NAMALWA (cell line): ENCODE measurements at places on chromosomes 2 and 18.

GRCh38 chr2:180717588-180717987, 262.8 kb upstream of the UBE2E3 start:
- DNase-seq = no peak

DNA sequence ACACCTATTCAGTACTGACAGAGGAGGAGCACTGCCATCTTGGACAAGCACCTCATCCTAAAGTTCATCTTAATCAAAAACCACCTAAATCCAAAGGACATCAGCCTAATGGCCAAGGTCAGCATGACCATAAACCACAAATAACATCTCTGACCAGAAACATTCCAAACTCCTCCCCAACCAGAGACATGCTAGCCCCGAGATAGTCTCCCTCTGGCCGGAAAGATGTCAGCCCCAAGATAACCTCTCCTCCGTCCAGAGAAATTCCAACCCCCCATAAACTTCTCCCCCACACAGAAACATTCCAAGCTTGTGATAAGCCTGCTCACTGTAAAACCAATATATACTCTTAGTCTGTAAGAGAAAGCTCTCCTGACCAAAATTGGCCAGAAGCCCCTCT, 260.6 kb downstream of the CLIP4 start:
- DNase-seq = no peak

GRCh38 chr2:27312152-27312551, 3.9 kb upstream of the UCN start:
- no peak for DNase-seq

DNA sequence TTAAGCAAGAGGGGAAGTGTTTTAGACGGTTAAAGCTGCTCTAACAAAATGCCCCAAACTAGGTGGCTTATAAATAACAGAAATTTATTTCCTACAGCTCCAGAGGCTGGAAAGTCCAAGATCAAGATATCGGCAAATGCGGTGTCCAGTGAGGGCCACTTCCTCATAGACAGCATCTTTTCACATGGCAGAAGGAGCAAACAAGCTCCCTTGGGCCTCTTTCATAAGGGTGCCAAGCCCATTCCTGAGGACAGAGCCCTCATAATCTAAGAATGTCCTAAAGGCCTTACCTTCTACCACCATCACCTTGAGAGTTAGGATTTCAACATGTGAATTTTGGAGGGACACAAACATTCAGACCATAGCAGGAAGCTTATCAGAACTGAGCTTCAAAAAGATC, 57.3 kb upstream of the PPP1CB start:
- DNase-seq = no peak

GRCh38 chr2:104158191-104158590, 695.7 kb upstream of the POU3F3 start:
- DNase-seq = no peak

- DNase-seq = no peak
Observed at GRCh38 chr18:67794521-67794920, 278.0 kb upstream of the DSEL start.

- no peak for DNase-seq
Observed at GRCh38 chr2:45342-46130, 769 bp downstream of the FAM110C start.

- DNase-seq = no peak
Observed at GRCh38 chr18:57784034-57784800, 18.9 kb downstream of the ATP8B1 start.

GRCh38 chr2:207514451-207514850, 15.3 kb upstream of the CREB1 start:
- no peak for DNase-seq

- no peak for DNase-seq
Observed at GRCh38 chr2:124112966-124113365, 87.9 kb downstream of the CNTNAP5 start.

DNA sequence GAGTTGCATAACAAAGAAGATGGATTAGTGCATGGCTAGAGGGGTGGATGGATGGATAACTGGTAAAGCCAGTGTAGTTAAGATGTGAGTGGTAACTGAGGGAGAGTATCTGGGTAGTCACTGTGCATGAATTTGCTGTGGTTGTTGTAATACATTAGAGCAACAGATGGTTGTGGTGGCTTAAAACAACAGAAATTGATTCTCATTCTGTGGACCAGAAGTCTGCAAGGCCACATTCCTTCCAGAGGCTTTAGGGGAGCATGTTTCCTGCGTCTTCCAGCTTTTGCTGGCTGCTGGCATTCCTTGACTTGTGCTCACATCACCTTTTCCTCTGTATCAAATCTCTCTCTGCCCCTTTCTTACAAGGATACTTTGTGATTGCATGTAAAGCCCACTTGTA, 155.4 kb downstream of the ASB1 start:
- DNase-seq = no peak

GRCh38 chr2:212032032-212032431, 506.6 kb downstream of the ERBB4 start:
- DNase-seq = no peak

DNA sequence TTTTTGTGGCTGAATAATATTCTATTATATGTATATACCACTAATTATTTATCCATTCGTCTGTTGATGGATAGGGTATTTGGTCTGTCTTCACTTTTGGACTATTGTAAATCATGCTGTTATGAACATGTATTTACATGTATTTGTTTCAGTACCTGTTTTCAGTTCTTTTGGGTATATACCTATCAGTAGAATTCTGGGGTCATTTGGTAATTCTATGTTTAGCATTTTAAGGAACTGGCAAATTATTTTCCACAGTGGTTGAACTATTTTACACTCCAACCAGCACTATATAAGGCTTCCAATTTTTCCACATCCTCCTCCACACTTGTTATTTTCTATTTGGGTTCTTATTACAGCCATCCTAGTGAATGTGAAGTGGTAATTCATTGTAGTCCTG, 12.4 kb upstream of the TANK start:
- no peak for DNase-seq

DNA sequence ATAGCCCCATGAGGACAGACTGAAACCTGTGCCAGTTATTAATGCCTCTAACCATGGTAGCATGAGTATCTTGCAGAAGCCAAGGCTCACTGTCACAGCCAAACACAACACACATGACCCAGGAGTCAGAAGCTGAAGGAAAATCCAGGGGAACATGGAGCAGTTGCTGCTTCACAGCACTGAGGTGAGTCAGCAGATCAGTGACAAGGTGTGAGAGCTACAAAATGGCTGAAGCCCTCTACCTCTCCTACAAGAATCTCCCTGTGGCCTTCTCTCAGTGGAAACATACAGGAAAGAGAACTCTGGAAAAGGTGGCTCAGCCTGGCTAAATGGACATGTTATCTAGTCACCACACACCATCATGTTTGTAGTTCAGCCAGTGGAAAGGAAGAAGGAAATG, 93.5 kb downstream of the NAB1 start:
- no peak for DNase-seq

- peak; percentile 26 for DNase-seq
Observed at GRCh38 chr2:232323328-232323650, 55.3 kb upstream of the ALPP start.

GRCh38 chr18:50117863-50118262, 77.1 kb downstream of the MYO5B start:
- no peak for DNase-seq

GRCh38 chr2:200698217-200698616, 112.4 kb downstream of the AOX1 start:
- DNase-seq = no peak

DNA sequence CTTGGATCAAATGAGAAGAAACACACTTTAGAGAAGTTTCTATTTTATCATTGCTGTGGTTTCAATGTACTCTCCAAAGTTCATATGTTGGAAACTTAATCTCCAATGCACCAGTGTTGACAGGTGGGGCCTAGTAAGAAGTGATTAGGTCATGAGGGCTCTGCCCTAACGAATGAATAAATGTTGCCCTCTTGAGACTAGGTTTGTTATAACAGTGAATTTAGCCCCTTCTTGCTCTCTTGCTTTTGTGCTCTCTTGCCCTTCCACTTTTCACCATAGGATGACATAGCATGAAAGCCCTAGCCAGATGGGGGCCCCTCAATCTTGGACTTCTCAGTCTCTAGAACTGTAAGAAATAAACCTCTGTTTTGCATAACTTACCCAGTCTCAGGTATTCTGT, 664.8 kb downstream of the DCC start:
- DNase-seq = peak; percentile 33

DNA sequence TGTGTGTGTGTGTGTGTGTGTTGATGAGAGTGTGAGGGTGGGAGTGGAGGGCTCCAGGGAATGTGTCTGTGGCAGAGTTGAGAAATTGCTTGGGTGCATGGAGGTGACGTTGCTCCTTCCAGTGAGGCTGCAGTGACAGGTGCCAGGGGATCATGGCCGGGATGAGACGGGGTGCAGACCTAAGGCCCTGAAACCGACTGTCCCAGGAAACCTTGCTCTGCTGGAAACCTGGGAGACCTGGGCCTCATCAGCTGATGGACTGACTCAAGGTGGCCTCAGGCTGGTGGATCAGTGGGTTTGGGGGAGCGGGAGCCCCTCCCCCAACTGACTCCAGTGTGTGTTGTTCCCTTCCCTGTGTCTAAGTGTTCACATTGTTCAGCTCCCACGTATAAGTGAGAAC, 56.6 kb downstream of the INHBB start:
- DNase-seq = no peak

DNA sequence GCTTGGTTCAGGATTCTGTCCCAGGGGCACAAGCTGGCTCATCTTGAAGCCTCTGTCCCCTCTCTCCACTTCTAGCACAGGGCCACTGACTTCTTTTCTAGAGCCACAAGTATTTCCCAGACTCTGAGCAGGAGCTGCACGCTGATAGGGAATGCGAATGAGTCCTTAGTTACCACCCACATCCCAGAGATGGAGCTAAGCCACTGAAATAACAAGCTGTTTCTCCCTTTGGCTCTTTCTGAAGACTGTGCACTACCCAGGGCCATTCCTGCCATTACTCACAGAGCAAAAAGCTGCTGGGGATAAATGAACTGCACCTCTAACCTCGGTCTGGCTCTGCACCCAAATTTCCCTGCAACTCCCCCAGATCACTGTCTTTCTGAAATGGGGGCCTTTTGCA, 70.6 kb downstream of the TSN start:
- no peak for DNase-seq

DNA sequence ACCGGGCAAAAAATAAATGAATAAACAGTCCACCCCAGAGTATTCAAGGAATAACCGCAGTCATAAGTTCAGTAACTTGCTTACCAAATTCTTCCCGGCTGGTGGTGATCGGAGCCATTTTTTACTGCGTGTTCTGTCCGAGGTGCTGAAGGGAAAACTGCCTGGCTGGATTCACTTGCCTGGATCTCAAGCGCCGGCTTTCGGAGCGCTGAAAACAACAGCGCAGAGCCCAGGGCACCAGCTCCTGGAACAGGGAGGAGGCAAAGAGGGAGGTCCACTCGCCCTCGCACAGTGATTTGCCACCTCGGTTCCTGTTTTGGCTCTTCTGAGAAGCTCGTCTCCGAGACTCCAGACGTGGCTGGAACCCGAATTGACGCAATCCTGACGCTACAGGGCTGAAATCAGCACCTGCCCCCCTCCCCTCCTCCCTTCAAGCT, at the start of gene SYT4:
SYT4 (minus strand) TSS at position 327 of the 437 bp plus-strand sequence; CDS start at position 118, 209 bp downstream.
- no peak for DNase-seq

- DNase-seq = no peak
Observed at GRCh38 chr2:189511210-189511959, 69.2 kb downstream of the SLC40A1 start.

DNA sequence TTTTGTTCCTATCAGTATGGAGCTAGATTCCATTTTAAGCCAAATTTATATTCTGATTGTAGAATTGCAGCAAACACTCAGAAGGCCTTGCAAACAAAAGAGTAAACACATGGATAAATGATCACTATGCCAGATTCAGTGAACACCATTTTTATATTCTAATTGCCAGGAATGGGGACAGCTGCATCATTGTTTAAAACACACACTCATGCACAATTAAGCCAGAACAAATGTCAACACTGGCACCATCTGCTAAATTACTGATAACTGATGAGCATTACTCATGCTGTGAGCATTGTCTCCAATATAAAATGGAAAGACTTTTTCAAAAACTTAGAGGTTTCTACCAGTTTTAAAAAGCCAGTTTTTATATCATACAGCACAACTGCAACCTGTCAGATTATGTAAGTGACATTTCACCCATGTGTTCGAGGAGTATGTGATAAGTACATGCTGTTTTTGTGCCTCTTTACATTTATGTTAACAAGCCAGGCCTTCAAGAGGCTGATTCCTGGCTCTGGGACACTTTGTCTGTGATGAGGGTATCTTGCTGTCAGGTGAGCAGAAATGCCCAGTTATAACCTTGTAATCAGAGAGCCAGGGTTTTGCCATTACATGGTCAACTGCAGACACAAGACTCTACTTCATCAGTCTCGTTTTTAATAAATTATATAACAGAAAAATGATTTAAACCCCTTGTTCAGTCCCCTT, 4.4 kb upstream of the ST8SIA5 start:
- no peak for DNase-seq

DNA sequence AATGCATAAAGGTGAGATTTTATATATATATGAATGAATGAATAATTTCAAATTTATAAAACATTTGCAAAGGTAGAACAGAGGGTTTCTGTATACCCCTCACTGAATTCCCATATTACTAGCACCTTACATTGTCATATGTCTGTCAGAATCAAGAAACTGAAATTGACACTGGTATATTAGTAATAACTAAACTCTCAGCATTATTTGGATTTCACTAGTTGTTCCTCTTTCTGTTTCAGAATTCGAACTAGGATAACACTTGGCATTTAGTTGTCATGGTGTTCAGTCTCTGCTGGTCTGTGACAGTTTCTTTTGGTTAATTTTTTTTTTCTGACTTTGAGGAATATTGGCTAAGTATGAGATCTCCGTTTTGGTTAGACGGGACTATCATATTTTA, 275.9 kb downstream of the DCC start:
- DNase-seq = no peak

GRCh38 chr2:188601927-188602326, 310.3 kb downstream of the GULP1 start:
- DNase-seq = no peak

GRCh38 chr2:236171181-236171679, 3.0 kb upstream of the GBX2 start:
- no peak for DNase-seq

DNA sequence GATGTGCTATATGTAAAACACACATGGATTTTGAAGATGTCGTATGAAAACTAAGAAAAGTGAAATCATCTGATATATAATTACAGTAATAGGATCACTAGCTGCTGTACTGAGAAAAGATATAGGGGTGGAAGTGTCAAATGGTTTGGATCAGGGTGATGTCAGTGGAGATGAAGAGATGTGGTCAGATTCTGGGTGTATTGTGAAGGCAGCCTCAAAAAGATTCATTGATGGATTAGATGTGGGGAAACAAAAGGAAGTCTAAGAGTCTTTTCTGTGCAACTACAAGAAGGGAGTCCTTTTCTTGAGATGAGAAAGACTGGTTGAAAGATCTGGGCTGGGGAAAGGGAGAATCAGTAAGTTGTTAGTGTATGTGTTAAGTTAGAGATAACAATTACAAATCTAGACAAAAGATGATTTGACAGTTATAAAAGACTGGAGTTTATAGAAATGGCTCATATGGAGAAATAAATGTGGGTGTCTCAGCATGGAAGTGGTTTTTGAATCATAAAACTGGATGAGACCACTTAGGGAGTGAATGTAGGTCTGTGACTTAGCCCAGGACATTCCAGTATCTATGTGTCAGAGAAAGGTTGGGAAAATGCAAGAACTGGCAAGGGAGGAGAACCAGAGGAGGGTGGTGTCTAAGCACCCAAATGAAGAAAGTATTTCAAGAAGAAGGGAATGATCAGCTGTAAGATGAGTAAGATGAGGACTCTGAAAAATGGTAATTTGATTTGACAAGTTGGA, 347.4 kb downstream of the PARD3B start:
- no peak for DNase-seq
